Renal cortex interstitium (tissue), 15 donors: ENCODE measurements at places on chromosomes 7 and 10. TPM values are rescaled to one million over a fixed set of nuclear protein-coding genes. Genes with fewer than 3 reads are reported as not detected.

- no peak for DNase-seq
These were observed 110.5 kb downstream of the PAXIP1 start for GRCh38 chr7:154892459-154892858.

DNA sequence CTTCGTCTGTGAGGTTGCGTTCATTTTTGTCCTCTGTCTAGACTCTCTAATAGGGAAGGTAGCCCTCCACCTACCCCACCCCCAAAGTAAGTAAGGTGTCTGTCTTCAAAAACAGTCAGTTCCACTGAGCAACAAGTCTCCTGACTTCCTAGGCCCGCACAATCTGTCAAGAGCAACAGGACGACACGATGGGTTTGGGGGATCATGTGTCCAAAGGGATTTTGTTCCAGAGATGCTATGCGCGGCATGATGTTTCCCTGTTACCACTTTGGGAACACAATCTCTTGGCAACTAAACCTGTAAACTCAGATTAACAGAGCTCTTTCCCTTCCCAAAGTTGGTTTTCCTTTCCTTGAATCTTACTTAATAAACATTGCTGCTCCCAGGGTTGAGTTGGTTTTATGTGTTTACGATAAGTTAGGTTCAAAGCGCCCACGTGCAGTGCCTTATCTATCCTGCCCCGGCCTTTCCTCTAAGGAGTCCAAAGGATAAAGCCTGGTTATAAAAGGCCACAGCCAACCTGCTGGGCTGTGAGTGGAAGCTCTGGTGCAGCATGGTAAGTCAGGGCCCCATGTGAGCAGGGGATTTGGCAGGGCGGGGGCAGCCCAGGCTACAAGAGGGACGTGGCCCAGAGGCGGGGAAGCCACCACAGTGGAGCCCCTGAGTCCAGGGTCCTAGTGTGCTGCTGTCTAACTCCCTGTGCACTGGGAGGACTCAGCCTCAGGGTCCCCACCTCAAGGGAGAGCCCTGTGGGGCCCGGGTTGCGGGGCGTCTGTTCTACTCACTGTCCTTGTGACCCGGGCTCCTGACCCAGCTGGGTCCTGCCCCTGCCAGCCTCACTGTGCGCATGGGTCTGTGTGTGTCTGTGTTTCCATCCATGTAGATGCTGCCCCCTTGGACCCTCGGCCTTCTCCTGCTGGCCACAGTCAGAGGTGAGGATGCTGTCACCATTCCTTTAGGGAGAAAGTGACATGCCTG is at the start of gene PNLIPRP2:
TSS of gene PNLIPRP2 (plus strand) at position 531 of the 978 bp plus-strand sequence.
- no peak for DNase-seq

DNA sequence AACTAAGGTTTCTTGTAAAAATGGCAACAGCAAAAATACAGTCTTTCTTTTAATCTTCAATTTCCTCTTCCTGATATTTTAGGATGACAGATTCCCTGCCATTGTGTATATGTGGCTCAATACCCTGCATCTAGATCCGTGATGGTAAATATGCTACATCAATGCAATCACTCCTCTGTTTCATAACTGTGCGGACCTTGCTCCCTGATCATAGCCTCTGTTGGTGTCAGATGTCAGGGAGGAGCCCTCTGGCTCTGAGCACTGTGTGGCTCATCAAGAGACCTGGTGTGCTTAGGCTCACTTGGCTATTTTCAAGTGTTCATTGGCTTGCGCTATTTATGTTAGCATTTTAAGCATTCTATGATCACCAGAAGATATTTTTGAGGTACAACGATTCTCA is 33.0 kb upstream of the AGR3 start:
- DNase-seq: no peak

DNA sequence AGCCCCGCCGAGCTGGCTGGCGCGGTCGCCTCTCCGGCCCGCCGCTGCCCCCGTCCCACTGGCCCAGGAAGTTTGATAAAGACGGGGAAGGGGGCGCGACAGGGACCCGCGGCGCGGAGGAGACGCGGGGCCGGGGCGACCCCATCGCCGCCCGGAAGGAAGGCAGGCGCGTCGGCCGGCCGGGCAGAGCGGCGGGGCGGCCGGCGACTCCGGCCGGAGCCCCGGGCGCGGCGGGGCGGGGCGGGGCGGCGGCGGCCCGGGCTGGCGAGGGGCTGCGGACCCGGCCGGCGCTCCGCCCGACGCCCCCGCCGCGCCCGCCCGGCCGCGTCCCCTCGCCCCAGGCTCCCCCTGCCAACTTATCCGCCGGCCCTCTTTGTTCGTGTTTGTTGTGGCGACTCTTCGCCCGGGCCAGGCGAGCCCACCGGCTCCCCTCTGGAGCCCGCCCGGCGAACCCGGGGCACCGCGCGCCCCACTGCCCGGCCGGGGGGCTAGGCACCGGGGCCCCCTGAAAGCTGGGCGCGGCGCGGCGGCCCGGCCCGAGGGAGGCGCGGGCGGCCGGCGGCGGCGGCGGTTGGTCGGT is 571 bp downstream of the KDM7A start:
- no peak for DNase-seq

DNA sequence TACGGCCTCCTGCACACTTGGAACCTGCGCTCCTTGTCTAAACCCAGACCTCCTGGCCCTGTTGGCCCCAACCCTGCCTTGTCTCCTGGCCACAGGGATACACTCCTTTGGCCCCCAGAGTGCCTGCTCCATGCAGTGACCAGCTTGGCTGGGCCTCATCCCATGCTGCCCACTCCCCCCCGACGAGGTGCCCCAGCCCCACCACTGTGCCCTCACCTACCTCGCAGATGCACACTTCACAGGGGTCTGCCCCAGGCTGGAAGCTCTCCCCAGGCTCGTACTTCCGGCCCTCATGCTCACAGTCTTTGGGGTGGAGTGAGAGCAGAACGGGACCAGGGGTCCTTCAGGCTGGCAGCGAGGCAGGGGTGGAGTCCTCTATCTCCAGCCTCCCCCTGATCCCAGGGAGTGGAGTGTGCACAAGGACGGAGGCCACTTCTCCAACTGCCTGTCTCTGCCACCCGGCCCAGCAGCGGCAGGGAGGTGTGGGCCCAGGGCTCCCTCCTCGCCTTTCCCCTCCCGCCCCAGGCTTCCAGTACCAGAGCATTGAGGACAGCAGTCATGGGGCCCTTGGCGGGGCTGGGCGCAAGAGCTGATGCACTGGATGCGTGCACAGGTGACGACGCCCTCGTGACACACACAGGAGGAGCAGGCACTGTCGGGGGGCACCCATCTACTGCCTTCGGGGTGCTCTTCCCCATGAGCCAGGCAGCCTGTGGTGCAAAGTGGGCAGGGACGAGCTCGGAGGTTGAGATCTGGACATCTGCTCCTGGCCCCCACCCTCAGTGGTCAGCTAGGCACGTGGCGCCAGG is 22.1 kb downstream of the ATP6V1F start:
- no peak for DNase-seq

DNA sequence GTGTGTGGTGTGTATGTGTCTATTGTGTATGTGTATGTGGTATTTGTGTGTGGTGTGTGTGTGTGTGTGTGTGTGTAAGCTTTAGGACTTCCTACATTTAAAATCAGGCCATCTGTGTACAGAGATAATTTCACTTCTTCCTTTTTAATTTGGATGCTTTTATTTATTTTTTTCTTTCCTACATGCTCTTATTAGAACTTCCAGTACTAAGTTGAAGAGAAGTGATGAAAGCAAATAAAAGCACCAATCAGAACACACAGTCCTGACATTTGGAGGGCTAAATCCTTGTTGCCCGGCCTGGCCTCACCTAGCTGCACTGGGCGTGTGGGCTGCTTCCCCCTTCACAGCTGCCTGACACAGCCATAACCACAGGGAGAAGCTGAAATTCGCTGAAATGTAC is 3.8 kb upstream of the MRC1 start:
- no peak for DNase-seq

DNA sequence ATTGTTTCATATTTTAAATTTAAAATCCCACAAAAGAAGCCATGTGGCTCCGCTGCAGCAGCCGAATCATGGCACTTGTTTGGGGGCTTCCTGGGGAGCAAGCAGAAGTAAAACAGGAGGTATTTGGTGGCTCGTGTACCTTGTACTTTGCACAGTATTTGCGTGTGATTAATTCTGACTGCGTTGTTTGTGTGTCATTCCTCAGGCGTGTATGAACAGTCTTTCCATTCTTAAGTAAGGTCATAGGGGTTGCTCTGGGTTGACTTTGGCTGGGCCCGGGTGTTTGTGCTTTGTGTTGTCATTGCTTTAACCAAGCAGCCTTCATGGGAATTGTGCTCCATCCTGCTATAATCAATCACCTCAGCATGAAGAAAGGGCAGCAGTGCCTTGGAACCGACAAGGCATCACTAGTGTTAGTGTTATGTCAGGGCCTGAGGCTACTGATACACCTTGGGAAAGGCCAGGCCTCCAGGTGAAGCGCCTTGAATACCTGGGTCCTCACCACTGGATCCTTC is 182.4 kb downstream of the ARHGAP21 start:
- DNase-seq: no peak

DNA sequence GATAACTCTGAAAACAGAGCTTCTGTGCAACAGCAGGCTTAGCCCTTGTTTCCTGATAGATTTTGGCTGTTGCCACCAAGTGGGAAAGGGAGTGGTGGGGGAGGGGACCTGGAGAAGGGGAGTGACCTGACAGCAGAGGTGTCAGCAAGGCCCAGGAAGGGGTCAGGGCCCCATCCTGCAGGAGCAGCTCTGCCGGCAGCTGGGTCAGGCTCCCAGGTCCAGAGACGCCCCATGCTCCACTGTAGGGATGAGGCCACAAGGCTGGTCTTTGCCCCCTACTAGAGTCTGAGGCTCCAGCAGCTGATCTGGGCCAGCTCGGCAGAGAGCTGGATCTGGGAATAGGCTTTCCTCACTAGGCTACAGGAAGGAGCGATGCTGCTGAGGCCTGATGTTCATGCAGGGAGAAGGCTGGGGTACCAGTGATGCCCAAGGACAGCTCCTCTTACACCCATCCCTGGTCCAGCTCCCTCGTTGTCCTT is 44.0 kb upstream of the ZMIZ1 start:
- DNase-seq: no peak

- DNase-seq: no peak
These were observed 223.7 kb upstream of the HABP2 start for GRCh38 chr10:113329121-113329596.

GRCh38 chr10:62224606-62225005 is 44.0 kb downstream of the RTKN2 start:
- no peak for DNase-seq

GRCh38 chr10:86004337-86004736 is 362.3 kb downstream of the GRID1 start:
- no peak for DNase-seq

DNA sequence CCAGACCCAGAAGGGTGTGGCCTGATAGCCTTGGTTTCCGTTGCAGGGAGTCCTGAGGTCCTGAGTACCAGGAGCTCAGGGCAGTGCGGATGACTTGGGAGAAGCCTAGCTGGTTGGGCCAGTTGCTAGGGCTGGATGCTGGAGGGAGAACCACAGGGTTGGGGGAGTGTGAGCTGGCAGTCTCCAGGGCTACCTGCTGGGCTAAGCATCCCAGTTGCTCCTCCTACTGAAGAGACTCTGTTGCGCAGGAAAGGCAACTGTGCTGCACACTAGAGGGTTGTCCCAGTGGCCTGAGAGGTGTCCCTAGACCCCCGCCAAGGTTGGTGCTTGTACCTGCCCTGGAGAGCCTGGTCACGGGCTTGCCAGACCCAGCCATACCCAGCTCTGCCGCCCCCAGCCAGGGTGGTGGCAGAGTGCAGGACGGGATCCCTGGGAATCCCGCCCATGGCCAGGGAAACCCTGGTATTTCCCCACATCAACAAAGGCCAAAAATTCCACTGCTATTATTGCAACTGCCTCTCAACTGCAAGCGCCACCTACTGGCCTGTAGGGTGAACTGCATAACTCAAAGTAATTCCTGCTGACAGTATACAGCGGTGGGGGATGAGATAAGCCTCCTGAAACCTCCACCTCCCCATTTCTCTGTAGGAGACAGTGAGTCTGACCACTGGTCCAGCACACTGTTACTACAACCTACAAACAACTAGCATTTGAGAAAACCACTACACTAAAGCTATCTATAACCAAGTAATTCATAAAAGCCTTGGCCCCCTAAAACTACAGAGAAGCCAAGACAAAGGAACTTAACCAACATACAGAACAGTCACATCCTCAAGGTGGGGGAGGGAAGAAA is 67.6 kb upstream of the DDC start:
- DNase-seq: no peak

GRCh38 chr10:24929904-24930303 is 22.5 kb downstream of the PRTFDC1 start:
- no peak for DNase-seq

DNA sequence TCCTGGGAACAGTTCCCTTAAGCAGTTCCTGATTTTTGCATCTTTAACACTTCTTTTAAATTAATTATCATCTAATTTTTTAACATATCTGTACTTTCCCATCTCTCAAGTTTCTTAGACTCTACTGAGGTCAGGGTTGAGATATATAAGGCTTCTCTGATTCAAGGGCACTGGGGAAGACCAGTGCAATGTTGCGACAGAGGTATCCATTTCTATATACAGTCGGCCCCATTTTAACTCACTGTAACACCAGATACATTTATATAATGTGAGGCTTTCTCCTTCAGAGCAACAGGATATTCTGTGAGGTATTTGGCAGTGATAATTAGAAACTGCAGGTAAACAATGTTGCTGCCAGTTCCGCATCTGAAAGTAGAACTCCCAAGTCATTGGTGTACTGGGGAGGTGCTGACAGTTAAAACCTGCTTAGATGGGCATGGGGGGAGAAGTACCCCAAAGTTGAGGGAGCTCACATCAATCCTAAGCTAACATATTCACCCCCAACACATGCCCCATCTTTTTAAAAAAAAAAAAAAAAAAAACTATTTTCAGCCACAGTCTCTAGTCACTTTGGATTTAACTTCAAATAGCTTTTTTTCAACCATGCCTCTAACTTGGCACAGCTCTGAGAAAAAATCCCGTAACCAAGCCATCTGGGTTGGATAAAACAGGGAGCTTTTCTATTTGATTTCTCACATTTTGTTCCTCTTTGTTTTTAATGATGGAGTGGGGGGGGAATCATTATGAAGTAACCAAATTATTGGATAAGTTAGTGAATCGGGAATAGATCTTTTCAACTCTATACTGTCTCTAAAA is 62.9 kb downstream of the REEP3 start:
- no peak for DNase-seq

- DNase-seq: no peak
These were observed 158.2 kb upstream of the PRKCQ start for GRCh38 chr10:6738112-6738768.

GRCh38 chr7:24283897-24284698 is at the start of gene NPY:
NPY (plus strand) TSS chr7:24284190; CDS start chr7:24285241, 1,051 bp downstream.
- DNase-seq: no peak

ANTXRL gene
- polyA plus RNA-seq: not detected

OLAH gene
- 0.65 TPM for polyA plus RNA-seq

EN2 gene
- polyA plus RNA-seq: 0.10 TPM

CXCL12 gene
- 381 TPM for polyA plus RNA-seq

PLXNA4 gene
- polyA plus RNA-seq: 14.9 TPM
